ENCODE measurements at places on chromosomes 3 and 15. TPM values are rescaled to one million over a fixed set of nuclear protein-coding genes. Genes with fewer than 3 reads are reported as not detected.

DNA sequence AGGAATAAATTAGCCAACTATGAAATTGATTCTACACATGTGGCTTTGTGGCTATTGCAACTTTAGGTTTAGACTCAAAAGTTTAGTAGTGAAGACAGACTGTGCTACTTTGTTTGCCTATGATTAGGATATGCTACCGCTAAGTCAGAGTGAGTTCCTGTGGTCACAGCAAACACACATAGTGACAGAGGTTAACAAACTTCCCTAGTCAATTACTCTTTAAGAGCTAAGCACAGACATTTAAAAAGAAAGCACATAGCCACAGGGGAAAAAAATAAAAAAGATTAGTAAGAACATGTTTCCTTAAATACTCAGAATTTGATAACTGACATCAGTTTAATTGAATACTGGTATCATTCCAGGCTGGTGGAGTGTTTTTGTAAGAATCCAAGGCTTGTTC lies 207.1 kb downstream of the GBE1 start:
- DNase-seq = no peak

DNA sequence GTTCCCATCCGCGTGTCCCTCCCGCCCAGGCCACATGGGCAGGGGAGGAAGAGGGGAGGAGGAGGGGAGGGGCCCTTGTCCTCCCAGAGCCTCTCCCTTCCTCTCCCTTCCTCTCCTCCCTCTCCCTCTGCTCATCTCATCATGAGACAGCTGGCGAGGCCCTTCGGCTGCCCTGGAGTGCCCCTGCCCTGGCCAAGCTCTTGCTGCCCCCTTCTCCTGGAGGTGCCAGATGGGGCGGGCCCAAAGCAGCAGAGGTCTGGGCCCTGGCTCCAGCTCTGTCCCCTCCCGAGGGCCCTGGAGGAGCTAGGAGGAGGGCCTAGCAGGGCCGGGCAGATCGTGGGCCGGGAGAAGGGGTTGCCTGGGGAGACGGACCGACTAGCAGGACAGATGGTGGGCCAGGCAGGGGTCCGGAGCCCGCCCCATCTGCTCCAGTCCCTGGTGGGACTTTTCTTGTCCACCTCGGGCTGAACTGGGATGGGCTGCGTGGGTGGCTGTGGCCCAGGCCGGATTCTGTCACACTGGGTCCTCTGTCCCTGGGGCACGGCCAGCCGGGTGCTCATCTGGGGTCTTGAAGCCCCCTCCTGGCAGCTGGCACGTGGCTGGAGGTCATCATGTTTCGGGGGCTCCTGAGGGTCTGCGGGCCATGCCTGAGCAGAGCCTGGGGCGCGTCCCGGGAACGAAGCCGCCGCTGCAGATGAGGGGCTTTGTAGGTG lies 183.4 kb downstream of the GOLGA6L6 start:
- DNase-seq = peak; percentile 41

DNA sequence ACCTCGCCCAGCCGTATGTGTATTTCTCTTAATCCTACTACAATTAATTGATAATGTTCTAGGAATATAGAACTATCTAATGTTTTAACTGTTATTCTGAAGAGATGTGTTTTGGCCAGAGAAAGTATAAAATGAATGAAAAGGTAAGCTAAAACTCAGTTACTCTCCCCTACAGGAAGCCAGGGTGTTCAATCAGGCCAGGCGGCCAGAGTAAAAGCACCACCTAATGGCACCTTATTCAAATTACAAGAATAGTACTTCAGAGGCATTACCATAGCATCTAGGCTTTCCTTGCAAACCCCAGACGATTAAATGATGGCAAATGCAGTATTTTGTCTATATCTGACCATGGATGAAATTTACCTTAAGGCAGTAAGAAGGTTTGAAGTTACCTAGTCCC lies 10.4 kb downstream of the SLC12A8 start:
- no peak for DNase-seq

Gene GOLGA8G
- total RNA-seq = not detected

Gene CACNA2D3
- 26.9 TPM for total RNA-seq

Gene DZIP3
- total RNA-seq = 16.7 TPM

DNA sequence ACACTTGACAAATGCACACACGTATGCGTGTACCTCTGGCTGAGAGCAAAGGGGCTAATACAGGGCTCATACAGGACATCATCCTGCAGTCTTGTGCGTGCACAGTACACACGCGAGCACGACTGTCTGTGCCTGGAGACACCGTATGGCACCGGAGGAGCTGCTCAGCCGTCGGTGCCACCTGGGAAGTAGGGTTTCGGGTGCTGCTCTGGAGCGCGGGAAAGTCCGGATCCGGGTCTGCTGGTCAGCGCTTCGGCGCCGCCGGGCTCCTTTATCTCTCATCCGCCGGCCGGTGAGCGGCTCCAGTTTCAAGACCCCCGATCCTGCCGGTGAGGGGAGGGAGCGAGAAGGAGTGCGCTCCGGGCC lies 9.3 kb downstream of the FOXL2 start:
- DNase-seq = no peak

- no peak for DNase-seq
Measured at GRCh38 chr3:84077479-84077878, 881.3 kb upstream of the CADM2 start.

GRCh38 chr3:119630128-119630879 lies 30.1 kb downstream of the POPDC2 start:
- no peak for DNase-seq

Gene ECE2
- not detected for total RNA-seq

- peak; percentile 61 for DNase-seq
Measured at GRCh38 chr15:45637552-45638033, 2.8 kb downstream of the SQOR start.

Gene RBP2
- not detected for total RNA-seq

Gene MIX23
- total RNA-seq = 28.6 TPM

Gene LRRC31
- total RNA-seq = not detected

GRCh38 chr3:62057339-62058047 lies 315.9 kb downstream of the FEZF2 start:
- no peak for DNase-seq

- DNase-seq = no peak
Measured at GRCh38 chr15:43143203-43143941, 10.0 kb downstream of the TMEM62 start.

- DNase-seq = no peak
Measured at GRCh38 chr3:67821135-67821534, 166.7 kb upstream of the SUCLG2 start.

- no peak for DNase-seq
Measured at GRCh38 chr3:176352716-176353334, 844.5 kb downstream of the TBL1XR1 start.

DNA sequence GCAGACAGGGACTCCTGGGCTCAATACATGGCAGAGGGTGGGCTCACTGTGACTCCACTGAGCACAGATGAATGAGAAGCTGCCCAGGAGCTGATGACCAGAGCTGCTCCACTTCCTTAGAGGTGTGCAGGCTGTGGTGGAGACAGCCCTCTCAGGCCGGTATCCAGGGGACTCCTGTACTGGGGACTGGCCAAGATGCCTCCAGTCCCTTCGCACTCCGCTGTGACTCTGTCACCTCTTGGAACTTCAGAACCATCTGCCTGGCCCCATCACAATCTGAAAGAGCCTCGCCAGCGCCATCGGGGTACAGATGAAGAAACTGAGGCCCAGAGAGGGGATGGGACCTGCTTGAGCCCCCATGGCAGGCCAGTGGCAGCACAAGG lies 111.2 kb downstream of the ETFA start:
- no peak for DNase-seq

DNA sequence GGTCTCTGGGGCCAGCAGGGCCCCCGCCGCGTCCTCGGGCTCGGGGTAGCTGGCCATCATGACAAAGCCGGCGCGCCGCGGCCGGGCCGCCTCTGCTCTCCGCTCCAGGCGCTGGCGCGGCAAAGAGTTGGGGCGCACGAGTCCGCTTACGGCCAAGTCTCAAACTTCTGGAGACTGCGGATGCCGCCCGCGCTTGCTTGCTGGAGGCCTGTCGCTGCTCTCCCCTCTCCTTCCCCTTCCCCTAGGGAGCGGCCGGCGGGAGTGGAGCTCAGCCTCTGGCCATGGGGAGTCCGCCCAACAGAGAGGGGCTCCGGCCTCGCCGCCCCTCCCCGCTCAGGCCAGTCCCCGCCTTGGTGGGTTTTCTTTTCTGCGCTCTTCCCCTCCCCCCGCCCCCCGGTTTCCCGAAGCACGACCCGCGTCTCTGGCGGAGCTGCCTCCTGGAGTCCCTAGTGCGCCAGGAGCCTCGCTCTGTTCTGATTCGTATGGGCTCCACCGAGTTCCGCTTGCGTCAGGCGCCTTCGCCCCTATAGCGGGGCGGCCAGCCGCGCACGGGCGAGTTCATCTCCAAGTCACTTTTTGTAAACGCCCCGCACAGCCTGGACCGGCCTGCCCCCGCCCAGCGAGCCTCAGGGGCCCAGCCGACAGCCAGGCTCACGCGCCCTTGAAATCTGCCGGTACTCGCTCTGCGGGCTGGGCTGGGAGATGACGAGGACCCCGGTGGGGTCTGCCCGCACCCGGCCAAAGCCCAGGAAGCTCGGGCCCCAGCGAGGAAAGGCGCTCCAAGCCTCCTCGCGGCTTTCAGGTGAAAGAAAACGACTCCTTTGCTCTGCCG lies at the start of the genes FOXL2 and FOXL2NB:
Gene FOXL2, minus strand, starts transcription at position 475 of the 832 bp plus-strand sequence. Its CDS starts 415 bp downstream, at position 60.
Gene FOXL2NB, plus strand, starts transcription at position 555 of the 832 bp plus-strand sequence. Its CDS starts 148 bp downstream, at position 703.
- DNase-seq = peak; percentile 43

Gene LRRIQ4
- total RNA-seq = not detected

DNA sequence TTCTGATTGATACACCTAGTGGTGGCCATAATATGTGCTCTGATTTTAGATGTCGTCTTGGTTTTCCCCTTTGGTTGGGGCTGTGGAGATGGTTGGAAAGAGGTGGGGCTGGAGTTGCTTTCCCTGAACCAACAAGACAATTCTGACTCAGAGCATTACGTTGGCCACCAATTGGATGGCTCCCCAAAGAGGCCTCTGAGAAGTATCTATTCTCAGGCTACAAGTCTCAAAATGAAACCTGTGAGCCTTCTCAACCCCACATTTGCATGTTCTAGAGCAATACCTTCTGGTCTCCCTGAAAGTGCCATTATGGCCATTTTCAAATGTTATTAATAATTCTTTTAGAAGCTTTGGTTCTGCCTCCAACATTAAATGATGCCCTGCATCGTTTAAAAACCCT lies 188.4 kb upstream of the WNT5A start:
- no peak for DNase-seq

DNA sequence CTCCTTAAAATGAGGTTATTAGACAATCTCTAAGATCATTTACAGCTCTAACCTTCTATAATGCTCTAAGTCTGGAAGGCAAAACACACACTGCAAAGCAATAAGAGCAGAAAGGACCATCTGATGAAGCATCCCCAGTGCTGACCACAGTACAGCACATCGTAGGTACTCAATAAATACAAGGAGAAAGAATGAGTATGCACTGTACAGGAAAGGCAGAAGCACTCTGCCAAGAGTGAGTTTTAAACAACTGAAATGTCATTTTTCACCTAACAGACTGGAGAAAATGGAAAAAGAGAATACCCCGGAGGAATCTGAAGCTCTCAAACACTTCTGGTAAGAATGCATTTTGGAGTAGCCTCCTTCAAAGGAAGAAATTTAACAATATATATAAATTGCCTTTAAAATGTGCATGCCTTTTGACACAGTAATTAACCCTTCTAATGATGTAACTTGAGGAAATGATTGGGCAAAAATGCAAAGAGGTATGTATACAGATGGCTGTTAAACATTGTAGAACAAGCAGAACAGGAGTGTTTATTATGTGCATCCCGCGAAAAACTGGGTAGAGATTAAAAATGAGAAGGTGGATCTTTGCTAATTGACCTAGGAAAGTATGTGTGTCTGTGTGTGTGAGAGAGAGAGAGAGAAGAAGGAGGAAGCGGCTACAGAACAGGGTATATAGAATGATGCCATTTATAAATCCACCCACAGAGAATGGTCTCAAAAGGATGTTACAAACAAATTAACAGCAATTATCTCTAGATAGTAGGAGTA lies 8.0 kb upstream of the OXTR start:
- DNase-seq = no peak

Gene ARGFX
- not detected for total RNA-seq

- no peak for DNase-seq
Measured at GRCh38 chr3:155960060-155960459, 89.6 kb downstream of the GMPS start.

- DNase-seq = peak; percentile 27
Measured at GRCh38 chr3:98914210-98915080, 12.9 kb upstream of the DCBLD2 start.

Gene NR2E3
- total RNA-seq = not detected

GRCh38 chr3:65785065-65785645 lies 253.6 kb downstream of the MAGI1 start:
- no peak for DNase-seq

DNA sequence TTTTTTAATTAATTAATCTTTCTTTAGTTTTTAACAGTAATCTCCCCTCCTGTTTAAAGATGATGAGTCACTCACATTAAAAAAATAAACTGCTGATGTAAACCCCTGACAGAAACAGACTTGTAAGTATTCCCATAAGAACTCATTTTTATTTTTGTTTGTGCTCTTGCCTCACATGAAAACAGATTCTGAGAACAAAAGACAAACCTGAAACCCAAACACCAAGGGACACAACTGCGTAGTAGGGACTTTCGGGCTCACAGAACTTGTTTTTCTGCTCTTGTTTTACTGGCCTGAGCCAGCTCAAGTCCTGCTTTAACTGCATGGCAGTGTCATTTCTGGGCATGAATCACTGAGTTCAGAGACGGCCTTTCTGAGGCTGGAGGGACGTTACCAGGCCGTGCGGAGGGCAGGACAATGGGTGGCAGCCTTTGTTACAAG lies 600.8 kb downstream of the FOXP1 start:
- no peak for DNase-seq

Gene GOLGA8J
- total RNA-seq = not detected

DNA sequence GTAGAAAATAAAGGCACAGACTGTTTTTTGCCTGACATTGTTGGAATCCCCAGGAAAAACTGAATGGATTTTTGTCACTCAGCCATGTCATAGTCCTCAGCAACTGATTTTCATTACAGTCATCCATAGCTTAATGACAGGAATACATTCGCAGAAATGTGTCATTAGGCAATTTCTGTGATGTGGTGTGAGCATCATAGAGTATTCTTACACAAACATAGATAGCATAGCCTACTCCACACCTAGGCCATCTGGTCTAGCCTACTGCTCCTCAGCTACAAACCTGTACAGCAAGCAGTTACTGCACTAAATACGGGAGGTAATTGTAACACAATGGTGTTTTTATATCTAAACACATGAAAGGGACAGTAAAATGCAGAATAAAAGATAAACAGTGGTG lies 34.4 kb upstream of the FBN1 start:
- no peak for DNase-seq

- DNase-seq = no peak
Measured at GRCh38 chr15:30940359-30940758, 36.6 kb downstream of the FAN1 start.

DNA sequence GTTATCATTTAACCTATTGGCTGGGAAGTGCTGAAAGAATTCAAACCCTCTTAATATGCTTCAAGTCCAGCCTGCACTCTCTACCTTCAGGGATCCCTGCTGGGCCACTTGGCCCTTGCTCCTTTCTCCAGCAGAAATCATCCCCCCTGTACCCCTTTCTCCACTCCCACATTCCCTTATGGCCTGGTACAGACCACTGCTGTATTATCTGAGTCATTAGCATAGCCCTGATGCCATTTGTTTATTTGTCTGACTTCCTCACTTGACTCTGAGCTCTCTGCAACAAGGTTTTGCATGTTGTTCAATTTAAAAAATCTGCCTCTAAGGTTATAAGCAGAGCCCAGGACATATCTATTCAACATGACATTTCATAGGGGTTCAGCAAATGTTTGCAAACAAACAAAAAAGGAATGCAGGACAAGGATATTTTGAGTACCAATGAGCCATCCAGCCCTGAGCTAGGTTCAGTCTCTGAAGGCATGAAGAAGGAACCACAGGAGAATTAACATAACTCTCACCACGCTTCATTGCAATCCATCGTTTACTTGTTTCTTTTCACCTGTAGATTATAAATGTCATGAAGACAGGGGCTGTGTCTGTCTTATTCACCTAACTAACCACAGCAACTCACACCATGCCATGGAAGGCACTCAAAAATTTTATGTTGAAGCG lies 26.6 kb upstream of the HES1 start:
- no peak for DNase-seq

Gene ANKRD63
- total RNA-seq = 1.0 TPM

Gene ITIH1
- not detected for total RNA-seq
